ENCODE measurements at places on chromosomes 1 and 21.

- no peak for DNase-seq
Observed at GRCh38 chr1:243739335-243740003, 110.6 kb downstream of the AKT3 start.

GRCh38 chr1:114618606-114619005 lies 37.2 kb upstream of the BCAS2 start:
- DNase-seq, result no peak

DNA sequence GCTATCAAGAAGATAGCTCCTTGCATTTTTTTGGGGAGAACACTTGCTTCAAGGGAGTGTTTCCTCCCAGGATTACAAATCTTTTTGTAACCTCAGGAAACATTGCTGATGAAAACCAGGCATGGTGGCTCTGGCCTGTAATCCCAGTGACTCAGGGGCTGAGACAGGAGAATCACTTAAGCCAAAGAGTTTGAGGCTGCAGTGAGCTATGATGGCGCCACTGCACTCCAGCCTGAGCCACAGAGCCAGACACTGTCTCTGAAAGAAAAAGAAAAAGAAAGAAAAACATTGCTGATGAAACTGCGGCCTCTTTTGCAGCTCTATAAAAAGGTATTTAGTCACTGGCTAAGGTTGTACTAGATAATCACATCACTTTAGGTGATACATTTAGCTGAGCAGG lies 7.3 kb downstream of the RNU1-2 start:
- DNase-seq, result no peak

- no peak for DNase-seq
Observed at GRCh38 chr1:35745124-35745730, 24.6 kb downstream of the CLSPN start.

- no peak for DNase-seq
Observed at GRCh38 chr1:12056331-12056841, 6.7 kb upstream of the TNFRSF8 start.

DNA sequence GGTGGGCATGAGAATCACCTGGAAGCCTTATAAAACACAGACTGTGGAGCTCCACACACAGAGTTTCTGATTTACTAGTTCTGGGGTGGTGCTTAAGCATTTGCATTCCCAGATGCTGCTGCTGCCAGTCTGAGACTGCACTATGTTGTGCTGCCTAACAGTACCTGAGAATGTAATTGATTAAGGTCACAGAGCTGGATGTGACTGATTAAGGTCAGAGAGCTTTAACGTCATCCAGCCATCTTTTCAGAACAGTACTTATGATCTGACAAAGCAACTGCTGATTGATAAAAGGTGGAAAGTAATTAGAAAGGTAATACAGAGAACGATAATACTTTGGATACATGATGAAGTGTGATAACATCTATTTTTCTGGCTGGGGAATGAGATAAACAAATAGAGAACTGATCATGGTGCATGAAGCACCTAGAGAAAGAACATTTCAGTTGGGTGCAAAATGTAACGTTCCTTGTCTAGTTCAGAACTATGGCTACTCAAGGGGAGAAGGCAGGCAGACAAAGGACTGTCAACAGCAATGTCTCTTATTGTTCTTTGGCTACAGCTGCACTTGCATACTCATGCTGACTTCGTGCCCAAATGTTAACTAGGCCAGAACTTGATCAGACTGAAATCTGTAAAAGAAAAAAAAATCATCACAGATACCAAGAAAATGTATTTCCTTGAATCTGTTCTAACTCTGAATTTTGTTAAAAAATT lies 3.7 kb upstream of the UCK2 start:
- no peak for DNase-seq

GRCh38 chr21:26840912-26841311 lies 4.3 kb downstream of the ADAMTS1 start:
- no peak for DNase-seq

GRCh38 chr21:28865488-28866186 lies 127.0 kb downstream of the LTN1 start:
- DNase-seq, result no peak

GRCh38 chr21:44259082-44259705 lies 2.5 kb downstream of the DNMT3L start:
- DNase-seq, result no peak

DNA sequence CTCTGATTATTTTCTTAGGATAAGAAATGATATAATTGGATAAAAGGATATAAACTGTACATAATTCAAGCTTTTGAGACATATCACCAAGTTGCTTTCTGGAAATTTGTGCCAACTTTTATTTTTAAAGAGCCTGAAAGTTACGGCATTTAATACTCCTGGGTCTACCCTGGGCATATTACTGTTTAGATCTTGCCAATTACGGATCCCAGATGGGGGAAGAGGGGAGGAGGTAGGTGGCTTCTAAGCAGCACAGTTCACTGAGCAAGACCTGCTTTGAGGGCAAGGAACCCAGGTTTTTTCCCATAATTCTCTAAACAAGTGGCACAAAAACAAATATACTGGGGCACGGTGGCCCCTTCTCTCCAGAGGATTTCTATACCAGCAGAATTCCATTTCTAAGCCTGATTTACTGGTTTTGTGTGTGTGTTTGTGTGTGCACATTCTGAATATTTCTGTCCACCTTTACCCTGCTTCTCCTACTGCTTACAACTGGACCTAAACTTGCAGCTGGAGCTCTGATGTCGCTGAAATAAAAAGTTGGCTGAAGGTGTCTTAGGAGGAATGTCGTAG lies 76.7 kb downstream of the LAMC2 start:
- DNase-seq, result no peak

DNA sequence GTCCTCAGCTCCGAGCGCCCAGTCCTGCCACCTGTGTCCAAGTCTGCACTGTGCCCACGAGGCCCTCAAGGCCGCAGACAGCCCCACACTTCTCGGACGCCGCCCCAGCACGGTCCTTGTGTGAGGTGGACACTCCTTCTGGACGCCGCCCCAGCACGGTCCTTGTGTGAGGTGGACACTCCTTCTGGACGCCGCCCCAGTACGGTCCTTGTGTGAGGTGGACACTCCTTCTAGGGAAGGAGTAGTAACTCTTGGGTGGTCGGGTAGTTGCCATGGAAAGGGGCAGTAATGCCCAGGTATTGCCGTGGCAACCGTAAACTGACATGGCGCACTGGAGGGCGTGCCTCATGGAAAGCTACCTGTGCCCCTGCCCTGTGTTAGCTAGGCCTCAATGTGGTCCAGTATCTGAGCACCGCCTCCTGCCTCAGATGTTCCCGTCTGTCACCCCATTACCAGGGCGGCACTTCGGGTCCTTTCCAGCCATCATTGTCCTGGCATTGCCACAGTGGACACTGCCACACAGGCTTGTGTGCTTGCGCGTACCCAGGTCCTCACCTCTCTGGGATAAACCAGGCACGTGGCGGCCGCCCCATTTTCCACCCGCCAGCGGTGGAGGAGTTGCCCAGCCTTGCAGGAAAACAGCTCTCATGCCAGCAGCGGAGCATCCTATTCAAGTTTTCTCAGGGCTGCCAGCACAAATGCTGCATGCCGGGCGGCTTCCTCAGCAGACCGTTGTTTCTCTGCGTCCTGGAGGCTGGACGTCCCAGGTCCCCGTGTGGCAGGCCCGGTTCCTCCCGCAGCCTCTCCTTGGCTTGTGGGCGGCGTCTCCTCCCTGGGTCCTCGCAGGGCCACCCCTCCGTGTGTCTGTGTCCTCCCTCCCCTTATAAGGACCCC lies 40.8 kb upstream of the POFUT2 start:
- no peak for DNase-seq
